ENCODE measurements at places on chromosomes 2 and 18.

DNA sequence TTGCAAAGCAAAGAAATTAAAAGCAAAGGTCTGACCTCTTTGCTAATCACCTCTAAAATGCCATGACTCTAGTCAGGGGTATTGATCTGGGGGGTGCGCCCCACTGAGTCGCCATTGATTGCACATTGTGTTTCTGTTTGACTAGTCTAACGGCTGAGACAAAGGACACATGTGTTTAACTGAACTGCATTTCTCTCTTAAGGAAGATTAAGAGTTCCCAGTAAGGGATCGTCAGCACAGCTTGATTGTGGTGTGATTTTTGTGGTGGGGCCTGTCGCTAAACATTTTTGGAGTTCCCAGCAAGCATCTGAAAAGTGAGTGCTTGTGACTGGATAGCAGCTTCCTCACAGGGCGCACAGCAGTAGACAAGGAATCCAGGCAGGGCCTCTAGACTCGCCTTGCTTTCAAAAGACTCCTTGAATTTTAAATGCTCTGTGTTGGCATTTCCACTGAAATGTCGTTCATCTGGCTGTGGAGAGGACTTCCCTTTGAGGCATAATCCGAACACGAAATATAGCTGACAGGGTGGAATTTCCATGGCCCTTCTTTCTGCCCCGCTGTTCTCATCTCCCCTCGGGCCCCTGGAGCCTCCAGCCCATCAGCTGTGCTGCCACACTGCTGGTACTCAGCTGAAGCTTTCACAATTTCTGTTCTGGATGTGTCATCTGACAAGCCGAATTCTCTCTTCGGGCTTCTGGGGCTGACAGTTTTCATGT lies 126.3 kb downstream of the FAM168B start:
- no peak for DNase-seq

- DNase-seq, result no peak
Measured at GRCh38 chr2:177767768-177768167, 304.8 kb downstream of the PDE11A start.

DNA sequence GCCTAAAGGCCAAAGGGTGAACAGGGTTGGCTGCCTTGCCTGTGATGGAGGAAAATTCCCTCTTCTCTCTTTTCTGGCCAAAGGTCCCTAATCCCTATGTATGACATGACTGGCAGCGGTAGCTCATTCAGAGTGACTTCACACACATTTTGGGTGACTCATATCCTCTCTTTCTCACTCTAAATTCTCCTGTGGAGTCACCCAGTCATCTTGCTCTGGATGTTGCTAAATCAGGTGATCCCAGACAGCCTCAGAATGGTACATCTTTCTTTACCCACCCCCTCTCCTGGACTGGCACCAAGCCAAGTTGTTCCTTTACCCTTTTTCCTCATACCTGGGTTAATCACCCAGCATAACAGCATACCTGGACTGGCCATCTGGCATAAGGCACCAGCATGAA lies 77.2 kb downstream of the NEURL3 start:
- DNase-seq, result peak; percentile 87

- peak; percentile 67 for DNase-seq
Measured at GRCh38 chr2:64839844-64840243, 149.4 kb upstream of the SLC1A4 start.

DNA sequence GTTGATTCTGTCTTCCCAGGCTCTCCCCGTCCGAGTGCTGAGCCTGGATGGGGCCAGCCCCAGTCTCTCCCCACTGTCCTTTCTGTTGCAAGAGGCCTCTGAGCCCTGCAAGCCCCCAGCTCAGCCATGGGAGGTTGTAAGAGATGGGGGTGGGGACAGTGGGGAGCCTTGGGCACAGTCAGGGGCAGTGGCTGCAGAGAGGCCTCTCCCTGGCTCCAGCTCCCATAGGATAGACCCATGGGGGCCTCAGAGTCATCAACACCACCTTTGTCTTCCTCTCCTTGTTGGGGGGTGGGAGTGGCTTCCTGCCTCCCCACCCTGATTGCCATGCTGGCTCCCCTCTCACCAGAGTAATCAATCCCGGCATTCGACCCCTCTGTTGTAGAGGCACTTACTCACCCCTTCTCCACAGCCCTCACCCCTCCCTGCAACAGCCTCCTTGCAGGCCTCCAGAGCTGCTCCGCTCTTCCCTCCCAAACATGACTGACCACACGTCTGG lies 37.5 kb upstream of the NPAS2 start:
- no peak for DNase-seq

DNA sequence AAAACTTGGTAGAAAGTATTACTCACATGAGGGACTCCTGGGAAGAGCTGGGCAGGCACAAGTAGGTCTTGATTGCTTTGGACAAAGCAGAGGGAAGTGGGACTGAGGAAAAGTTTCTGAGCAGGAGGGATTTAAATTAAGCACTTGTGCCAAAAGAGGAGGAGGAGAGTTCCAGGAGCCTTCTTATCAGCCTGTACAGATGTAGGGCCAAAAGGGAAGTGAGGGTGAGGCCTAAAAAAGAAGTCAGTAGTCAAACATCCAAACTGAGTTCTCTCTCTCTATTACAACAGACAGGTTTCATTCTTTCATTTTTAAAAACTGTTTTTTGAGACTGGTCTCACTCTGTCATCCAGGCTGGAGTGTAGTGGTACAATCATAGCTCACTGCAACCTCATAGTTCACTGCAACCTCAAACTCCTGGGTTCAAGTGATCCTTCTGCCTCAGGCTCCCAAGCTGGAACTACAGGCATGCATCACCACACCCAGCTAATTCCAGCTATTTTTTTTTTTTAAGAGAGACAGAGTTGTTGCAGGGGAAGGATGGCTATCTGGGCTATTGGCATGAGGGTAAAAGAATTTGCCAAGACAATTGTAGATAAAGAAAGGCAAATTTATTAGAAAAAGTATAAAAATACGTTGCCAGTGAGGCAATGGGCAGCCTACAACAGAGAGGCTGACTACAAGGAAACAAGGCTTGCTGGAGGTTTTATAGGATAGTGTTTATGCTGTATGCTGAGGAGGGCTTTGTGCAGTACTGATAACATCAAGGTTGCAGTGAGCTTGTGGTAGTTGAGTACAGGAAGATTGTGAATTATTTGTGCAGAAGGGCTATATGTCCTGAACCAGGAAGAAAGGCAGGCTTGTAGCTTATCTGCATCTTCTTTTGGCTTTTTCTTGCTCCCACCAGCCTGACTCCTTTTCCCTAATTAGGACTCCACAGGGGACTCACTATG lies 29.0 kb downstream of the CFAP210 start:
- DNase-seq, result peak; percentile 24

- no peak for DNase-seq
Measured at GRCh38 chr2:8178911-8179310, 502.9 kb upstream of the ID2 start.

DNA sequence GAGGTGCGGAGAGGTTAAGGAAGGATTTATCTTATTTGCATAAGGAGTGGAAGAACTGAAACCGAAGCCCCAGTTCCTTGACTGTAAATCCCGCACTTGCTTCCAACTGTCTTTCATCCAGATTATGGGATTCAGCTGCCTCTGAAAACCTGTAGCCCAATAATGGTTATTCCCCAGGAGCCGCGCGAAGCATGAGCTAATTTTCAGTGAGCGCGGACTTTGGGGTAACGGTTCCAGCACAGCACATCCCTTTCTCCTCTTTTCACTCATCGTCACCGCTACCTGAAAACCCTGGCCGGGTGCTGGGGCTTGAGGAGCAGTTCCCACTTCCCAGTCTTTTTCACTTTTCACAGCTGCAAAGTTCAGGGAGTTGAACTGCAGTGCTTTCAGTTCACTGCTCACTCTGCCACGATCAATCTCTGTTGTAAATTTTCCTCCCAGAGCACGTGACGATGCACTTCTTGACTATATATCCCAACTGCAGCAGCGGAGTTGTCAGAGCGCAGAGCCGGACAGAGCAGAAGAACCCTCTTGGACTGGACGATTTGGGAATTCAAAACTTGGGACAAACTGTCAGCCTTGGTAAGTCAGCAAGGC lies at the start of gene KCNE4:
KCNE4 (plus strand) TSS at position 498 of the 597 bp plus-strand sequence. CDS start 641 bp downstream, outside the sequence.
- DNase-seq, result peak; percentile 75

GRCh38 chr2:180799141-180799540 lies 181.3 kb upstream of the UBE2E3 start:
- DNase-seq, result no peak

DNA sequence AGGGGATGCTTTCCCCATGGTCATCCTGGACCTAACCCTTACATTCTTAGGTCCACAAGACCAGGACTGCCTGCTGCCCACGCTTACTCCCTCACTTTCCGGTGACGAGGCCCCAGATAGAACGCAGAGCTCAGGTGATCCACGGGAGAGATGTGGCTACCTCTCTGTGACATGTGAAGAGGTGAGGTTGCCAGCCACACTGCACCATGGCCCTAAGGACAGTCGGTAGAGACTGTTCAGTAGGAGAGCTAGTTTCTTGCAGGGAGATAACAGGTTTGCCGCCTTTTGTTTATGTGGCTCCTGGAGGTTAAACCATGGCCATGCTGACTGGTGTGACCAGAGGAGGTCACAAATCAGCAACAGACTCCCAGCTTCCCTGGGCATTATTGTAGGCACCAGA lies 71.4 kb downstream of the WDSUB1 start:
- no peak for DNase-seq

- peak; percentile 9 for DNase-seq
Measured at GRCh38 chr2:65710779-65711295, 278.4 kb upstream of the SPRED2 start.

GRCh38 chr2:224890372-224890771 lies 151.9 kb downstream of the DOCK10 start:
- DNase-seq, result no peak

DNA sequence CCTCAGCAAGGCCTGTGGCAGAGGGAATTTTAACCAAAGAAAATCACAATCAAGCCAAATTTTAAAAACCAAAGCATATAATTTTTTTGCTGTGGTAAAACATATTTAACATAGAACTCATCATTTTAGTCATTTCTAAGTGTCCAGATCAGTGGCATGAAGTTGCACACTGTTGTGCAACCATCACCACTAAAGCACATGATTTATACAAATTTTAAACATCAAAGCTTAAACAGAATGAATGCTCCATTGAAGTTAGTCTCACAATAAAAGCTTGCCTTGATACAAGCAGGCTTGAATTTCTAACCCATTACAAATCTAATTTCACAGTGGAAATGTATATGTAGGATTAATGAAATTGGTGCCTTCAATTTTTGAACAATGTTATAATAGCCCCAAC lies 31.2 kb downstream of the FTCDNL1 start:
- DNase-seq, result peak; percentile 43

GRCh38 chr2:128408349-128409305 lies 90.0 kb upstream of the HS6ST1 start:
- peak; percentile 93 for DNase-seq

DNA sequence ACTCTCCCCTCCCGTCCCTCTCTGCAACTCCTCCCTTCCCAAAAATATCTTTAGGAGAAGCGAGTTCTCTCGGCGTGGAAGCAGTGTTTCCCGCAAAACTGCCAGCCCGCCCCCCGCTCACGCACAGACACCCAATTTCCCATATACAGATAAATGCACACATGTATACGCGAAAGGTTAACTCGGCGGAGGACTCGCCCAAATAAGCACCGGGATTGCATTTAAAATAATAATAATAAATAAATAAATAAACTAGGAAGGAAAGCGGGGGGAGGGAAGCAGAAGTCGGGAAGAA lies 70.0 kb upstream of the PSMD14 start:
- peak; percentile 29 for DNase-seq

DNA sequence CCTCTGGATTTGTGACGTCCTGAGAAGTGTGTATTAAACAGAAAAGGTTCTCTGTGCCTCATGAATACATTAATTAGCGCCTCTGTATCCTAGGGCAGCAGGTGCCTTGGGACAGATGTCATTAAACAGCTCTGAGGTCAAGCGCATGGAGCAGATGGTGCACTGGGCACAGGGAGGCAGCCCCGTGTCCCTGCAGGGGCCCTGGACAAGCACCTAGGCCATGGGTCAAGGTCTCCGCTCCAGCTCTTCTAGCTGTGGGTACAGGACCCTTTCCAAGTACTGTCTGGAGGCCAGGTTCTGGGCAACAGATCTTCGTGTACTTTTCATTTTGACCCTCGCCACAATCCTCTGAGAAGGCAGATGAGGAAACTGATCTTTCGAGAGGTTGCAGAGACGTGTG lies 126.4 kb downstream of the KCTD1 start:
- no peak for DNase-seq

- no peak for DNase-seq
Measured at GRCh38 chr2:108629417-108629816, 89.9 kb upstream of the RANBP2 start.

GRCh38 chr18:50786864-50787263 lies 33.0 kb downstream of the MRO start:
- DNase-seq, result no peak

- DNase-seq, result peak; percentile 58
Measured at GRCh38 chr18:8329186-8329771, 280.0 kb upstream of the RAB12 start.

DNA sequence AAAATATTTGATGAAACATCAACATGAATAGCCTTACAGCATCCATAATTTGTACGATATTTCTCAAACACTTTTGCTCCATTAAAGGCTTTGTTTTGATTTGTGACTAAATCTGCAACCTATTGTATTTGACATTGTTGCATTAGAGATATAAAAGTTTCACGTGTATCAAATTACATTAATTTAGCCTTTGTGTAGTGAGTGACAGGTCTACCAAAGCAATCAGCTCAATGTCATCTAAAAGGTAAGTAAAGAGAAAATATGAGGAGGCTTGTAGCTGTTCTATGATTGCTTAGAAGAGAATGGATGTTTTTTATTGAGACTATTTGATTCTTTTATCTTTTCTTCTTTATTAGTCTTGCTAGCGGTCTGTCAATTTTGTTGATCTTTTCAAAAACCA lies 430.2 kb downstream of the GALR1 start:
- DNase-seq, result no peak

- DNase-seq, result peak; percentile 40
Measured at GRCh38 chr2:37670378-37671008, 949 bp downstream of the CDC42EP3 start.

DNA sequence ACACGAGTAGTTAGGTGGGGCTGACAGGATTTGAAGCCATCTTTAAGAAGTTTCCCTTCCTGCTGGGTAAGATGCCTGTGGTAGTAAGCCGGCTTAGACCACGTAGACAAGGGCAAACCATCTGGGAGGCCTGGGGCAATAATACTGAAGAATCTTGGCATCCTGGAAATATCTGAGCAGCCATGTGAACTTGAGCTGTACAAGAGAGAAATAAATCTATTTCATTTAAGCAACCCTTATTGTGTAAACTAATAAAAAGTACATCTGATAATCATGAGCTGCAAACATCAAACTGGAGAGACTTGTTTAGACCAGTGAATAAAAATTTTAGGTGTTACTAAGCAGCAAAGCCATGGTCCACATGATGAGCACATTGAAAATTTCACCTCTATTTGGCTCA lies 11.4 kb upstream of the CETN1 start:
- no peak for DNase-seq

GRCh38 chr2:22604136-22604535 lies 780.8 kb upstream of the KLHL29 start:
- no peak for DNase-seq

GRCh38 chr18:69763821-69764220 lies 183.9 kb downstream of the CD226 start:
- no peak for DNase-seq

GRCh38 chr2:235595422-235596010 lies 101.7 kb downstream of the AGAP1 start:
- DNase-seq, result peak; percentile 88
